HCT116 (cell line): ENCODE measurements at places on chromosomes 2 and 18.
A peak's percentile ranks its signal among the peaks of the same experiment; 100 is the strongest.

DNA sequence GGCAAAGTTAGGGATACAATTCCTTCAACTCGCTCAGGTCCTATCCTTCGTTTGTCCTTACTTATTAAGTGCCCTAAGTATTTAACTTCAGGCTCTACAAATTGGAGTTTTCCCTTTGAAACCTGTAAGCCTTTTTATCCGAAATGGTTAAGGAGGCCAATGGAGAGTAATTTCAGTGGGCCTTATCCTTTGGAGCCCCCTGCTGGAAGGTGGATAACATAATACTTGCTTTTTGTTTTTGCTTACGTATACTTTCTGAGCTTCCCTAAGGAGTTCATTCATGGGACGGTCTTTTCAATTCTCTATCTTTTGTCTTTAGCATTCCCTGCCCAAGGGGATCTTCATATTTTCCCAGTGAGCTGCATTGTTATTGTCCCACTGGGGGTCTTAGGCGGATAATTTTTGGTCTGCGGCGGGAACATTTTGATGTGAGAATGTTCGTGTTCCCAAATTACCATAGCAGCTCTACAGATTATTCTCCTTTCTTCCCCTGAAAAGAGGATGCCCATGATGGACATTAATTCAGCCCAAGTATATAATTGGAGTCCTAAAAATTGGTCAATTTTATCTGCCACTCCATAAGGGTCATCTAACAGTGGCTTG lies 34.4 kb upstream of the TRAPPC8 start:
- DNase-seq: peak; percentile 54
- H3K4me3 ChIP-seq: no peak overlapping the region
- no peaks in the 10 kb centered on the region for H3K27me3 ChIP-seq
- H3K4me1 ChIP-seq: no peaks in the 10 kb centered on the region
- H3K27ac ChIP-seq: no peak overlapping the region
- H3K36me3 ChIP-seq: no peaks in the 10 kb centered on the region

DNA sequence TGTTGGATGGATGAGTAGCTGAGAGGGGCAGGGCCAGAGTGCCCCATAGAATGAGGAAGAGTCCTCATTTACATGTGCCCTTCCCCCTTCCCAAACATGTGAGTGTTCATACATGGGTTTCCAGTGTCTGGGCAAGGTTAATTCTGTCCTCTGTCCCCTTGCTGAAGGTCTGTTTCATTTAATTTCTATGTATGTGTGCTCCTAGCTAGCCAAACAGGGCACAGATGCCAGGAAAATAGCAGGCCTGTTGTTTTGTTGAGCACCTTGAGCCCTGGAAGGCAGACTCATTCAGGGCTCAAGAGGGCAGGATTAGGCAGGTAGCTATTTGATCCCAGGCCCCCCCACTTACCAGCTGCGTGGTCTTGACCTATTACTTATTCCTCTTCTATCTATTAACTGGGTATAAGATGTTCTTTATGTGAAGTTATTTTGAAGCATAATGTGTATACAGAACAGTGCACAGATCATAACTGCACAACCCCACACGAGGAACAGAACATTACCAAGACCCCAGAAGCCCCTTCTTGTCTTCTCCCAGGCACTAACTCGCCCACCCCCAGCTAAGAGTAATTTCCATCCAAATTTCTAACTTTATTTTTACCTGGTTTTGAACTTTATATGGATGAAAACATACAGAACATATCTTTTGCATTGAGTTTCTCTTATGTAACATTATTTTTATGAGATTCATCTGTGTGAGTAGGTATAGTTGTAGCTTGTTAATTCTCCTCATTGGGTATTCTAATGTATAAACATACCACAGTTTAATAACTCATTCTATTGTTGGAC lies 164.3 kb downstream of the RPIA start:
- H3K4me1 ChIP-seq: no peaks in the 10 kb centered on the region
- H3K27ac ChIP-seq: no peak overlapping the region
- DNase-seq: no peak

GRCh38 chr18:54968807-54969206 lies 9.5 kb upstream of the CCDC68 start:
- H3K27me3 ChIP-seq: no peaks in the 10 kb centered on the region
- DNase-seq: no peak
- no peaks in the 10 kb centered on the region for H3K36me3 ChIP-seq

DNA sequence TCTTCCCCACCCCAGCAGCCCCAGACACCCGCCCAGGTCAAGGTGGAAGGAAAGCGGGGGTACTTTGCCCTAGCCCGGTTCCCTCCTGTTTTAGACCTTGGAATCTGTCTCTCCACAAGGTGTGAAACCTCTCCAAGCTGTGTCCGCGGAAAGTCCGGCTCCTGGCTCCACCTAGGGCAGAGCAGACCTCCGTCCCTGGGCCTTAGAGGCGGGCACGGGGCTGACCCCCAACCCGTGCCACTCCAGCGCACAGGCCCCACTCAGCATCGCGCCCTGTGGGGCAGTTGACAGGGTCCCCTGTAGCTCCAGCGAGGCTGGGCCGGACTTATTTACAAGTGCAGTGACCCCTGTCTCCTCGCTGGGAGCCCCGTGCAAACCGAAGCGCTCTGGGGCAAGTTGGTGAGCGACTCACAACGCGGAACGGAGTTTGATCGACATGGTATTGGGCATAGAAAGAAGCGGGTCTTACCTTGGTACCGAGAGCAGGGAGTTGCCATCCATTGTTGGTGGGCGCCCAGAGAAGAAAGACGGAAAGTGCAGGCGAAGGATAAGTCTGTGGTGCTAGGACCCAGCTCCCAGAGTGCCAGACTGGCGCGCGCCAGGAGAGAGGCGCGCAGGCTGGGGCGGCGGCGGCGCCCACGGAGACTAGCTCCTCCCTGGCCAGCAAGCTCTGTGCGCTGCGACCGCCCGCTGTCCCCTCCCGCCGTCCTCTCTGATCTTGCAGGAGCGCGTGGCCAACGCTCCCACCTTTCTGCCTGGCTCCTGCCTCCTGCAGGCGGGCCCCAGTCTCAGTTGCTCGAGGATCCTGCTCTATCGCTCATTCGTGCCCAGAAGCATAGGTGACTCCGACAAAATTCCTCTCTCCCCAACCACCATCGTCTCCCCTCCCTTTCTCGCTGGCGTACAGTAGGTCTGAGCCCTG lies at the start of gene SPHKAP:
Gene SPHKAP, minus strand, starts transcription at position 590 of the 922 bp plus-strand sequence. Its CDS starts 89 bp downstream, at position 501.
- DNase-seq: no peak
- no peaks in the 10 kb centered on the region for H3K36me3 ChIP-seq
- no peaks in the 10 kb centered on the region for H3K27me3 ChIP-seq
- no peak within 1 kb of the TSS for H3K4me3 ChIP-seq

DNA sequence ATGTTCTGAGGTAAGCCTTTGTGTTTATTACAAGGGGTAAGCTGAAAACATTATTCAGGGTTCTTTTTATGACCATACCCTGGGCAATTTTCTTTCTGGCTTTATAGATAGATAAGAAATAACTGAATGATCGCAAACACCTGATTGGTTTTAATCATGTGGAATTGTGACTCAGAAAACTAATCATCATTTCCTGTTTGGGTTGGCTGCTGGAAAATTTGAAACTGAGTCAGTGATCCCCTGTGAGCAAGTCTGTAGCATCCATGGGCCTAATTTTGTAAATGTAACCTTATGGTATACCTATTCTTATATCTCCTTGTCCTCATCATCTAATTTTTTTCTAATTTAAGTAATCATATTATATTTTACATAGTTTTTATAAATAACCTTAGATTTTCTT lies 34.3 kb downstream of the CCDC68 start:
- H3K4me1 ChIP-seq: no peaks in the 10 kb centered on the region
- H3K27me3 ChIP-seq: no peaks in the 10 kb centered on the region
- no peak for DNase-seq
- no peak overlapping the region for H3K4me3 ChIP-seq
- H3K27ac ChIP-seq: no peak overlapping the region
- H3K36me3 ChIP-seq: no peaks in the 10 kb centered on the region

DNA sequence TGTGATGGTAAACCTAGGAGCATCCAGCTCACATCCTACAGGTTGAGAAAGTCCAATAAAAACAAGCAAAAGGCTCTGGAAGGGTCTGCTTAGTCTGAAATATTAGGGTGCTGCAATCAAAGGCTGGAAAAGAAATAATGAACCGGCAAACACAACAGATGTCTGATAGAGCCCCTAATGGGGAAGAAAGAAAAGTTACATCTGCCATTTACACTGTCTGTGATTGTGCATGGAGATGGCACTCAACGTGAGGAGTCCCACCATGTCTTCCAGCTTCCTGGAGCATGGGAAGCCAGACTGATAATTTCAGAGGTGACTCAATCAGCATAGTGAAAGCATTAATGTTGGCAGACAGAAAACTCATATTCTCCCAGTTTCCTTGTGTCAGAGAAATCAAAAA lies 307.8 kb downstream of the EPHA4 start:
- no peak overlapping the region for H3K4me3 ChIP-seq
- H3K27ac ChIP-seq: no peak overlapping the region
- no peak for DNase-seq
- peaks cover 38% of the 10 kb centered on the region for H3K27me3 ChIP-seq
- no peaks in the 10 kb centered on the region for H3K36me3 ChIP-seq
- H3K4me1 ChIP-seq: no peaks in the 10 kb centered on the region

DNA sequence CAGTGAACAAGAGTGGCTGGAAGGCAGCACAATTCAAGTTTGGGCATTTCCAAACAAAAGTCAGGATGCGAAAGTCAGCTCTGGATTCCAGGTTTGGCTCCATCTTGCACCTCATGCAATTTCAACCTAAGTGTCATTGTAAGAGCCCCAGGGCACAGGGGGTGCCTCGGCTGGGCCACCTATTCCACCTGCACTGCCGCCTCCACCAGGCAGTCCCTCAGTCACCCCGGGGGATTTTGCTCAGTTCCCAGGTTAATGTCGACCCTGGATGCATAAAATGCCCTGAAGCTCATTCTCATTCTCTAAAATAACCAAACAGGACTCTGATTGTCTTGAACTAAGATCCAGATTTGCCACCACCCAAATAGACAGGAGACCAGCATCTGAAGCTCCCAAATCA lies 77.6 kb downstream of the EDAR start:
- no peaks in the 10 kb centered on the region for H3K4me1 ChIP-seq
- DNase-seq: no peak
- no peaks in the 10 kb centered on the region for H3K27me3 ChIP-seq
- H3K27ac ChIP-seq: no peak overlapping the region

GRCh38 chr2:99106913-99107312 lies 34.6 kb upstream of the C2orf15 start:
- DNase-seq: no peak
- no peak overlapping the region for H3K27ac ChIP-seq
- no peaks in the 10 kb centered on the region for H3K27me3 ChIP-seq
- H3K36me3 ChIP-seq: no peaks in the 10 kb centered on the region
- no peaks in the 10 kb centered on the region for H3K4me1 ChIP-seq

- peaks cover 17% of the 10 kb centered on the region for H3K4me1 ChIP-seq
- H3K27me3 ChIP-seq: no peaks in the 10 kb centered on the region
- H3K27ac ChIP-seq: peak overlapping the region; percentile 86
- H3K4me3 ChIP-seq: peak overlapping the region; percentile 76
- H3K36me3 ChIP-seq: peaks cover 45% of the 10 kb centered on the region
Measured at GRCh38 chr2:38750011-38750890, 910 bp downstream of the SRSF7 start.

DNA sequence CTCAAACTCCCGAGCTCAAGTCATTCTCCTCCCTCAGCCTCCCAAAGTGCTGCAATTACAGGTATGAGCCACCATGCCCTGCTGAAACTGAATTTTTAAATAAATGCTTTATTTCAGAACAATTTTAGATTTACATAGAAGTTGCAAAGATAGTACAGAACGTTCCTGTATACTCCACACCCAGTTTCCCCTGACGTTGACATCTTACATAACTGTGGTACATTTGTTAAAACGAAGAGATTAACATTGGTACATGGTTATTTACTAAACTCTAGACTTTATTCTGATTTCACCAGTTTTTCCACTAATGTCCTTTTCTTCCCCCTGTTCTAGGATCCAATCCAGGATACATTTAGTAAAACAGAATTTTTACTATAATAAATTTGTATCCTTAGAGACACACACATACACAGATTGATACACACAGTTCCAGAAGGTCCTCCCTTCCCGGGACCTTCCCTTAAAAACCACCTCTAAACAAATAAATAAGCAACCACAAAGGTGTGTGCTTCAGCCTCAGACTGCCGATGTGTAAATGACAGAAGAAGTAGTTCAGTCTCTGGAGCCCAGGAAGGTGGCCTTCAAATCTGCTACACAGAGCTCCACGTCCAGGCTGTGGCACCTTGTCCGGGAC lies 6.9 kb downstream of the NEU2 start:
- no peak overlapping the region for H3K27ac ChIP-seq
- H3K36me3 ChIP-seq: no peaks in the 10 kb centered on the region
- DNase-seq: no peak
- H3K4me3 ChIP-seq: no peak overlapping the region

DNA sequence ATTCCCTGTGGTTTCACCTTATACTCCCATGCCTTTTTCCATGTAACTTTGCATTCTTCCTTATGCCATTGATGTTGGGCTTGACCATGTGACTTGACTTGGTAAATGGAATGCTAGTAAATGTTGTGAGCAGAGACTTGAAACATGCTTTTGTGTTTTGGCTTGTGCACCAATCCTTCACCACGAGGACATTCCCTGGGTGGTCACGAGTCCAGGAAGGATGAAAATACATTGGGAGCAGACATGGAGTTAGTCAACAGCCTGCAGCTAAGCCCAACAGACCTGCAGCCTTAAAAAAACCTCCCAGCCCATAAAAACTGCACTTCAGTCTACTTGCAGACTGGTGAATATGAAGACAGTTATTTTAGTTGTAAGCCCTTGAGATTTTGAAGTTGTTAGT lies 116.5 kb upstream of the SPATS2L start:
- DNase-seq: no peak
- no peaks in the 10 kb centered on the region for H3K36me3 ChIP-seq
- no peak overlapping the region for H3K27ac ChIP-seq
- no peak overlapping the region for H3K4me3 ChIP-seq

DNA sequence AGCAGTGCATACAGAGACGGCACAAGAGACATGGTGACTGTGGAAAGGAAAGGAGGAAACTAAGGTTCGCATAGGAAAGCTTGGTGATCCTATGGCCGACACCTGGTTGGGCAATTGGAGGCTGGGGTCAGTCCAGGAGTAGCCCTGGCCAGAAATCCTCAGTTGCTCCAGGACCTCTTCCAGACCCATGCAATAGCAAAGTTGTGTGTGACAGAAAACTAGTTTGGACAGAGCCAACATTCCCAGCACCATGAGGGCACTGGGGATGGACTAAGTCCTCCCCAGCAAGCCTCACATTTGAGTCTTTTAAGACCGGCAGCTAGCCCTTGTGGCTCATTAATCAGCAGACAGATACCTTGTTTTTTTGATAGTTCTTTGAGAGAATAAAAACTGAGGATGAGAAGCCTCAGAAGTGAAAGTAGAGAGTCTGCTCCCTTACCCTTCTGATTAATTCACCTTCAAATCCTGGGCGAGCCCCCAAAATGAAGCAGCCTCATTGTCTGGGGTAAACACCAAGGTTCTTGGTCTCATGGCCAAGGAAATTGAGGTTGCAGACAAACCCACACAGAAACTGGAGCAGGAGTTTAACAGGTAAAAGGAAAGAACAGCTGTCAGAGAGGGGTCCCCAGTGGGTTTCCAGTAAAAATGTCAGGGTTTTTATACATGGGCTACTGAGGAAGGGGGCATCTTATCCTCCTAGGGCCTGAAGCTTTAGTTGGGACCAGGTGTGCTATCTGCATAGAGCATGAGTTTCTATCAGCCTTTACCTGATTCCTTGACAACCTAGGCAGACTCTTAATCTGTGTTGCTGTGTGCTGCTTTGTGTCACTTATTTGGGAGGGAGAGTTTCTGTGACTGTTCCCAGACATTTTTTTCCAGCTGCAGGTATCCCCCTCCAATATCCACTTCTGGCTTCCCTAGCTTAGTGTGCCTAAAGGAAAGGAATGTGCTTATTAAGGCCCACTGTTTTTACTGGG lies 39.1 kb downstream of the STK17B start:
- H3K36me3 ChIP-seq: 0 out of 2 replicates have a peak, but pooled peaks cover 2% of the 10 kb centered on the region
- H3K27me3 ChIP-seq: no peaks in the 10 kb centered on the region
- no peak overlapping the region for H3K4me3 ChIP-seq
- no peak overlapping the region for H3K27ac ChIP-seq
- DNase-seq: no peak
